AG08396 (cell line): ENCODE measurements at places on chromosomes 3 and 15.

DNA sequence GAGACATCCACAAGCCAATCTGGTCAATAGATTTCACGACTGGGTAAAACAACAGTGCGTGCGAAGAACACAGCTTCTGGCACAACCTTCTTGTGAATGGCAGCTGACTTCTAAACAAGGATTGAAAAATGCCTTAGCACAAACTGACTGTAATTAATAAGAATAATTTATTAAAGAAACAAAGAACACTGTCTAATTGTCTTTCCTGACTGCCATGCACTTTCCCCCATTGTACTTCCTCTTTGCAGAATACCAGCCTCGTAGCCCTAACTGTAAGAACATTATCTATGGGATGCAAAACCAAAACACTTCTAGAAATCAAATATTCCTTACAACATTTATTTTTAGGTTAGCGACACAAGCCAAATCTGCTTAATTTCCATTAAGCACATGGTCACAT, 6.5 kb downstream of the FOXP1 start:
- DNase-seq = no peak

GRCh38 chr3:54086652-54087405, 35.5 kb upstream of the CACNA2D3 start:
- no peak for DNase-seq

- DNase-seq = no peak
Observed at GRCh38 chr3:12869035-12869621, 27.8 kb upstream of the RPL32 start.

GRCh38 chr3:183490653-183491052, 62.2 kb upstream of the MCF2L2 start:
- no peak for DNase-seq

DNA sequence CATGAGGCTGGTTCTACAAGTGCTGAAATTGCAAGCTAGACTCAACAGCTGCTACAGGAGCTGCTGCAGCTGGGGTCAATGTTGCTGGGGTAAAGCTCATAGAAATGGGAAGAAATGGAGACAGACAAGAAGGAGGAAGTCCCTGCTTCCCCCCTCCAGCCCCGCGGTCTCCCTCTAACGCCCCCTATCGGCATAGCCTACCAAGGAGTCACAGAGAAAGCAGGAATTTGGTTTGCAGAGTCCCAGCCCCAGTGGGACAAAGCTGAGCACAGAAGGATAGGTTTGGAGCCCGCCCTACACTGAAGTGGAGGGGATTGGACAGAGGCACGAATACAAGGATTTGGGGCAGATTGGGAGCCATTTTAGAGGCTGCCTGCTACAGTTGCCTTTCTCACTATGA, 176.9 kb upstream of the ANKRD28 start:
- DNase-seq = no peak

GRCh38 chr15:101315736-101316135, 20.7 kb upstream of the SNRPA1 start:
- no peak for DNase-seq

DNA sequence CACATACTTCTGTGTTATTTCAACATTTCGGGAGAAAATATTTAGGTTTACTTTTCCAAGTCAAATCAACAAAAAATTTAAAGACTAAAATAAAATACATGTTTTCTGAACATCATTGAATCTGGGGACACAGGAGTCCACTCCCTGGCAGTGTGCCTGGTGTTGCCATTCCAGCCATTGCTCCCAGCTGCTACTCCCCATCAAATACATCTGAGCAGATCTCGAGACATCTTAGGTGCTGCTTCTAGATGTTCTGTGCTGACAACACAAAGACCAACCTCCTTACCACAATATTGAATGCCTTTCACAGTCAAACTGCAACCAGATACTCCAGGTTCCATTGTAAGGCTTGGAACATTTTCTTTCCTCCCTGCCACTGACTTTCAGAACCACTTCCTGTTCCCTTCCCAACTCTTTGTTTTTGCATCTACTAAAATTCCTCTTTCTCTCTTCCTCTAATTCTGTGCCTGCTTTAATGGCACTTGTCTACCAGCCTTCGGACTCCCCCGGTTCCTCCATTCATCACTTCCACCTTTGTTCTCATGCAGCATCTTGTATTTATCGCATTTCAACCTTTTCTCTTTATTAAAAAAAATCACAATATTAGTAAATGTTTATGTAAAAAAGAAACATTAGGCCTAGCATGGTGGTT, 81.1 kb upstream of the SLC4A7 start:
- no peak for DNase-seq

GRCh38 chr3:106059953-106060517, 191.2 kb upstream of the CBLB start:
- no peak for DNase-seq

GRCh38 chr3:141094790-141095545, 43.8 kb downstream of the SPSB4 start:
- DNase-seq = peak; percentile 36

GRCh38 chr3:110929816-110930215, 141.8 kb upstream of the NECTIN3 start:
- DNase-seq = no peak

DNA sequence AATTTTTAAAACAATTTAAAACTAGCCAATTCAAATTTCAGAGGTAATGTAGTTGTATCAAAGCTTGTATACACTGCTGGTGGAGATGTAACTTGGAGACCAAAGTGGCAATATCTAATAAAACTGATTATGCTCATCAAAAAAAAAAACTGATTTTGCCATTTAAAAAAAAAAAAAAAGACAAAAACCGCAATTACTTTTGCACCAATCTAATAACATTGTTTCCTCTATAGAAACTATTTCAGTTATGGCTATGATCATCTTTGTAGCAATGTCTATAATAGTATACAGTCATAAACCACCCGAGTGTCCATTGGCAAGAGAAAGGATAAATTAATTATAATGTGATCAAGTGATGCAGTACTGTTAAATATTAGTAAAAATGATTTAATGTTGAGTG, 149.3 kb upstream of the SEMA6D start:
- no peak for DNase-seq

GRCh38 chr3:43326891-43327581, 40.7 kb downstream of the SNRK start:
- no peak for DNase-seq

DNA sequence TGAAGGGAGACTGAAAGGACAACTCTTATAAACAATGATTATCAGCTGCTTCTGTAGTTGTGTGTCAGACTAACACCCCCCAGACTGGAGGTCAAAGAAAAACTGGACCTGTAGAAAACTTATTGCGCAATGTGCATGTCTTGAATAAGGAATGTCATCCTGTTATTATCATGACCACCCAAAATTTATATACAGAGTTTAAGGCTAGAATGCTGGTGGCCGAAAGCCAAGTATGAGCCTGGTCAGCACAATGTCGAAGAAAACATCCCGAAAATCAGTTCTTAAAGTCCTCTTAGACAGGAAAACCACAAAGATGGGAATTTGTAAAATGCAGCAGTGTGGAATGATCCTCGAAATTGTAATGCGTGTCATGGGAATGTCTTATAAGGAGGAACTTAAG, 29.3 kb downstream of the RFTN1 start:
- peak; percentile 72 for DNase-seq

- peak; percentile 36 for DNase-seq
Observed at GRCh38 chr3:111715911-111716523, 120.9 kb upstream of the ZBED2 start.

GRCh38 chr15:99168601-99169580, 64.0 kb downstream of the SYNM start:
- DNase-seq = no peak

DNA sequence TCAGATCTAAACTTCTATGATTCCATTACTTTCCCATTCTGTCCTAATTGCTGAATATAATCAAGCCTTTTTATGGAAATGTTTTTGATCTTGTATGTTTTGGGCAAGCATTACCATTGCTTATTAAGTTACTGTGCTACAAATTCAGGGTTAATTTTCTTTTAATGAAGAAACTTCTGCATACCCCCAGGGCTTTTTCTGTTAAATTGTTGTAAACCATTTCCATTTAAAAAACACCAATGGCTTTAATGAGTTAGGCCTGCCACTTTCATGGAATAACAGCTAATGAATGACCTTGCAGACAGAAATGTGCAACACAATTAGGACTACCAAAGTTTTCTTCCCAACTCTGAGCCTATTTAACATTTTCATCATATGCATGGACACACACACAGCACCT, 150.0 kb downstream of the DIPK2A start:
- no peak for DNase-seq

GRCh38 chr15:60340207-60340921, 57.4 kb downstream of the ANXA2 start:
- DNase-seq = no peak

- DNase-seq = no peak
Observed at GRCh38 chr3:38952721-38953120, 99.0 kb downstream of the SCN11A start.

GRCh38 chr15:60124460-60125070, 120.5 kb downstream of the FOXB1 start:
- no peak for DNase-seq

DNA sequence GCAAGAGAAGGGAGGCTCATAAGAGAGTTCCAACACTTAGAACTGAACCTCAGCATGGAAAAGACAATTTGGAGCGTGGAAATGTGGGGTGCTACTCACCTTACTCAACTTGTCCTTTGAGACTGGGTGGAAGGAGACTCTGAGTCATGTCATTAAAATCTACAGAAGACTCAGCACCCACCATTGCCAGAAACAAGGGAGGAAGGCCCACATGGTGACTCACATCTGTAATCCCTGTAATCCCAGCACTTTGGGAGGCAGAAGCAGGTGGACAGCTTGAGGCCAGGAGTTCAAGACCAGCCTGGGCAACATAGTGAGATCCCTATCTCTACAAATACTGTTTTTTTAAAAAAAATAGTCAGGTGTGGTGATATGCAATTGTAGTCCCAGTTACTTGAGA, 161.9 kb upstream of the UBE3A start:
- no peak for DNase-seq

GRCh38 chr3:50260942-50261441, 8.0 kb upstream of the SEMA3B start:
- no peak for DNase-seq

DNA sequence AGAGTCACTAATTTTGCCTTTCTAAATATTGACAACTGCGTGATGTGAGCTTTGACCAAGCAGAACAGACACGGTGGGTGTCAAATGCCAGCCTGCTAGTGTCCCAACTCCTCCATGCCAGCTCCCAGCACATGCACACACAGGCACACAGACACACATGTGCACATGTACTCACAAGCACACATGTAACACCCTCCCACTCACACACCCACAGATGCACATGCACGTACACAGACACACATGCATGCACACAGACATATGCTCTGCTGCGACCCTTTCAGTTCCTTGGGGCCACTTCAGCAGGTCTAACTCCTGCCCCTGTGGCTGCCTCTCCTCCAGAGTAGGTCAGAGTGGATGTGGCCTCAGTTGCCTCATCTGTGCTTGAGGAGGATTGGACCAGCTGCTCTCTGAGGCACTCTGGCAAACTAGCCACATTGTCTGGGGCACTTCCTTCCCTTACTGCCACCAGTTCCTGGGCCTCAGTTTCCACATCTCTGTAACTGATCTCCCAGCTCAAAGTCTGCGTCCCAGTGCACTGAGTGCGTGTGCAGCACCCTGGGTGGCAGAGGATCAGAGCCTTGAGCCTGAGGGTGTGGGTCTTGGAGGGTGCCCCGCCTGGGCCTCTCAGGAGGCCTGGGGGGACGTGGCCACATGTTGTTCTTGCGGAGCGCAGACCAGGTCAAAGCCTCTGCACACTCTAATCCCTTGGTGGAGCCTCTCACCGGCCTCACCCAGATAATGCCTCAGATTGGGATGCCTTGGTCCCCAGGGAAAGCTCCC, 55.0 kb upstream of the PRR23E start:
- no peak for DNase-seq

GRCh38 chr3:146040630-146041029, 120.4 kb downstream of the PLOD2 start:
- no peak for DNase-seq

DNA sequence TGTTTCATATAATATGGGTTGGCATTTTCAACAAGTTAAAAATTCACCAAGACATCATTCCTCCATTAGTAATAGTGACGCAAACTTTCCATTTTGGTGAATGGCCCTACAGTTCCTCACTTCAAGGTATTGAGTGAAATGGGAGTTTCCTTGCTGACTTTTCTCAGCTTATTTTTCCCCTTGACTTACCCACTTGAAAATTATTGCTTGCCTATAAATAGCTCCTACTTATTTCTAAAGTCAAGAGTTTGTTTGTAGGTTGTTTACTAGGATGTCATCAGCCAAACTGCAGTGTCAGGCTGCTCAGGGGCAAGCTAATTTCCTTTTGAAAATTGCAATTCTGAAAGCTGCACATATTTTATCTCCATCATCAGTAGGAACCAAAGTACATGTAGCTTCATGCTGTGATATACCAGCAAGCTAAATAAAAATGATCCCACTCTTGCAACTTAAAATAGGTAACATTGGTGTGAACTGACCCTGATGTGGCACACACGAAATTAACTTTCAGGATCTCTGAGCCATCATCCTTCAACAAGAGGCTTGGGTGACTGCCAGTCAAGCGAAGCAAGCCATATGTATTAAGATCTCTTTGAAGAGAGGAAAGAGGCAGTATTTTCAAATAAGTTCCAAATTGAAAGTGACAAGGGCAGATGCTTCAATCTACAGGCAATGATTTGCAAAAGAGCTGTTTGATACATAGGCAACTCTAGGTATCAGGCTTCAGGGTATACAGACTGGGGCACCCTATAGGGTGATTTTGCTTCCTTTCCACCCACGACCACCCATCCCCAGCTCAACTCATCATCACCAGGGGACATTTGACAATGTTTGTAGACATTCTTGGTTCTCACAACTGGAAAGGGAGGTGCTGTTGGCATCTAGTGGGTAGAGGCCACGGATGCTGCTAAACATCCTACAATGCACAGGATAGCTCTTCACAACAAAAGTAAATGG, 66.8 kb upstream of the RASGRP1 start:
- no peak for DNase-seq

- DNase-seq = no peak
Observed at GRCh38 chr3:127184870-127185216, 8.1 kb upstream of the PRR23E start.

DNA sequence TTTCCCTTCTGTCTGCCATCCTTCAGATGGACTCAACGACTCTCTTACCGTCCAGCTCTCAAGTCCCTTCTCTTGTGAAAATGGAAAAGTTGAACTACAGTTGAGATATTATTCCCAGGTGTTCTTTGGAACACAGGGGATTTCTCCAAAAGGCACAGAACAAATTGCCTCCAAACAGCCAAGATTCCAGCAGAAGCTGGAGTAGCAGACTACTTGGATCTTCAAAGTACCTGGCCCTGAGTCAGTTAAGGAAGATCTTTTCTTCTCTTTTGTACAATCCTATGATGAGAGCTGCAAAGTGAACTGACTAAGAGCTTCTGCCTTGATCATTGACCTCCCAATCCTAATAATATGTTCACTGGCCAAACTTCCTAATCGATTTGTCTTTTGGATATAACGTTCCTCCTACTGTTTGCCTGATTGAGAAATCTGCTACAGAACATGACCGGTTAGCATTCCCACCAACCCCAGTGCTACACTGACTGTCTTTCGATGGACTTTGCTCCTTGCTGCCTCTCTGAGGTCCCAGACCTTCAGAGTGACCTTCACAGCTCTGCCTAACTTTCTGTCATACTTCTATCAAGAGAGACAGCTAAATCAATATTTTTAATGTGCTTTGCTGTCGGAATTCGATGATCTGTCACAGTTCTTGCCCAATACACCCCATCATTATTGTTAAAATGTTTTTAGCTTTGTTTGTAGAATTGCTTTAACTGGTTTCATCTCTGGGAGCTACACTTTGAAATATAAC, 21.9 kb downstream of the PAQR9 start:
- DNase-seq = no peak

- no peak for DNase-seq
Observed at GRCh38 chr15:29208352-29208751, 61.3 kb downstream of the NSMCE3 start.
